Calu3 (cell line): ENCODE measurements at places on chromosomes 5 and 9.

DNA sequence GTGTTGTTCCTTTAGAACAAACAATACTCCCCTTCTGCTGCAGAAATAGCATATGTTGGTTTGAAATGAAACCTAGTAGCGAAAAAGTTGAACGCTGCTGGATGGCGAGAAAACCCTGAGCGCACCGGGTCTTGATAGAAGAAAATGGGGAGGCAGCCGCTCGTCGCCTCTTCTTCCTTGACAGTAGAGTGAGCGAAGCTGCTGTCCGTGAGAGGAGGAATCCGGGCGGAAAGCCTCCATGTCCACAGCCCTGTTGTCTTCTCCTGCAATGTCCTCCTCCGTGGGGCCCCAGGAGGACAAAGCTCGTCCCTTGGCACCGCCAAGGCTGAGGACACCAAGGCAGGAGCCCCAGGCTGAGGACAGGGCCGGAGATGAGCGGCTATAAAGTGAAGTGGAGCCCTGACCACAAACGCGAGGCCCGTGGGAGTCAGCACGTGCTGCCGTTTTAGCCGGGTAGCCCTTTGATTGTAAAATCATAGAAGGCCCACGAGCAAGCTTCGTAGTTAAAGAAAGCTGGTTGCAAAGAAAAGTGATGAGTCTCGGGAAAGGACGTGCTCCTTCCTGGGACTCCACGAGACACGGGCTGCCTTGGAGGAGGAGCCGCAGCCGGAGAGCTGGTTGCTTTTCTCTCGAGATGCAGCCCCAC lies 35.6 kb downstream of the MRPL36 start:
- DNase-seq, result no peak

- DNase-seq, result no peak
Observed at GRCh38 chr9:92807757-92808725, 43.4 kb upstream of the BICD2 start.

GRCh38 chr5:10311595-10312425 lies 4.1 kb upstream of the CMBL start:
- no peak for DNase-seq

DNA sequence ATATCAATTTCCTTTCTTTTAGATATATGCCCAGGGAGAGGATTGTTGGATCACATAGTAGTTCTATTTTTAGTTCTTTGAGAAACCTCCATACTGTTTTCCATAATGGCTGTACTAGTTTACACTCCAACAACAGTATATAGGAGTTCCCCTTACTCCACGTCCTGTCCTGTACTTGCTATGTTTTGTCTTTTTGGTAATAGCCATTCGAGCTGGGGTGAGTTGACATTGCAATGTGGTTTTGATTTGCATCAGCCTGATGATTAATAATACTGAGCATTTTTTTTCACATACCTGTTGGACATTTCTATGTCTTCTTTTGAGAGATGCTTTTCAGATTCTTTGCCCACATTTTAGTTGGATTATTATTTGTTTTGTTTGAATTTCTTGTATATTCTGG lies 445.9 kb downstream of the NTRK2 start:
- DNase-seq, result no peak

GRCh38 chr5:32785611-32786254 lies 74.6 kb downstream of the NPR3 start:
- peak; percentile 16 for DNase-seq

GRCh38 chr5:172931001-172931536 lies 28.2 kb upstream of the RPL26L1 start:
- DNase-seq, result no peak

DNA sequence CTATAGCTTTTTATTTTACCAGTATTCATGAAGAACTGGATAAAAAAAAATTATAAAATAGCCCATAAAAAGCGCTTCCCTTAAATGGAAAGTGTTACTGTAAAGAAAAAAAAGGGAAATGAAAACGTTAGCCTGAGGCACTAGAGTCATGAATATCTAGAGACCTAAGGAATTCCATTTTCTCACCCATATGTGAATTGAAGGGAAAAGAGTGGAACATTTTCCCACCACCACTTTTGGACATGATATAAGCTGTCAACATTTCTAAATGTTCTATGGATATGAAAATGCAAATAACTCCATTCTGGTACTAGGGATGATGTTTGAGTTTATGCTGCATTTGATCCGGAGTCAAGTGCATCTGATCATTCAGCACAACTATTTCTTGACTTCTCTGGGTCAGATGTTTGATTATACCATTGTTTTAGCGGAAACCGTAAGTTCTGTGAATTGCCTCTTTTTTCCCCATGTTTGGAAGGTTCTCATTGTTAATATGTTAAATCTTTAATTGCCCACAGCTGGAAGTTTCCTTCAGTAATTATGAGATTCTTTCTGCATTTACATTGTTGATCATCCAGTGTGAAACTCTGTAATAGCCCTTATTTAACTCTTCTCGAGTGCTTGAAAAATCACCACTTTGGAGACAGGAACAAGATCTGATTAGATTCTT lies 467.4 kb upstream of the SEMA6A start:
- no peak for DNase-seq

DNA sequence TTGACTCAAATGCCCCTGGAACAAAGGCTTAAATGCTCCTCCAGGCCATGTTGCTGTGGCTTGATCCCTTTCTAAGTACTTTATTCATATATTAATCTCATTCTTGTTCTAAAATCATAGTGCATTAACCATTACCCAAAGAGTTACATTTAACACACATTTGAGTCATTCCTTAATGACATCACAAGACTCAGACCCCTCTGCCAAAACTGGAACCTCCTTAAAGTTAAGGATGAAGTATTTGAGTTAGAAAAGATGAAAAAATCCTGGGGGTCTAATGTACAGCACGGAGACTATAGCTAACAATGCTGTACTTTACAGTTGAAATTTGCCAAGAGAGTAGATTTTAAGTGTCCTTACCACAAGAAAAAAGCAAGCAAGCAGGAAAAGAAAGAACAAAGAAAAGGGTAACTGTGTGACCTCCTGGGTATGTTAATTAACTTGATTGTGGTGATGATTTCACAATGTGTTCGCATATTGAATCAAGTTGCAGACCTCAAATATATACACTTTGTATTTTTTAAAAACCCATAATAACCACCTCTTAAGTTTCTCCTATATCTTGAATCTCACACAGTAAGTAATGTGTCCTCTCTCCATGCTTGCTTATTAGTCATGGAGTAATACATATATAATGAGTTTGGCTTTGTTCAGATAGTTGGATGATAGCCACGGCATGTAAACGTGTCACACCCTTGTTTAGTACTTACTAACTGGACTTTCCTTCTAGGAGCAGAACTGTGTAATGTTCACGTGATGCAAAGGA lies 376.9 kb downstream of the SEMA5A start:
- no peak for DNase-seq

DNA sequence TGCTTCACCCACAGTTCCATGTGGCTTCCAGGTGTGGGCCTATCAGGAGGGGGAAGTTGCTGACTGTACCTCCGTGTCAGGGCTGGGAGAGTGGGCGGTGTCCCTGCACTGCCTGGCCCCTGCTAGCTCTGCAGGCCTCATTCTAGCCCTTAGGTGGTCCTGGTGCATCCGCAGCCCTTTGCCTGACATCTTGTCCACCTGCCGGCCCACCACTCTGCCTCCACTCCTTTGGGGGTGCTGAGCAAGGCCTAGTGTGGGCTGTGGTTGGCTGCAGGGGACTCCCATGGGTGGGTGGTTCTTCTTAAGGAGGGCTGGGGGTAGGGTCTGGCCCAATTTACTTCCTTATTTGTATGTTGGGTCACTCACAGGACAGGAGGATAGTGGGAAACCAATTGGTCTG lies 66.9 kb downstream of the HSPA4 start:
- no peak for DNase-seq

DNA sequence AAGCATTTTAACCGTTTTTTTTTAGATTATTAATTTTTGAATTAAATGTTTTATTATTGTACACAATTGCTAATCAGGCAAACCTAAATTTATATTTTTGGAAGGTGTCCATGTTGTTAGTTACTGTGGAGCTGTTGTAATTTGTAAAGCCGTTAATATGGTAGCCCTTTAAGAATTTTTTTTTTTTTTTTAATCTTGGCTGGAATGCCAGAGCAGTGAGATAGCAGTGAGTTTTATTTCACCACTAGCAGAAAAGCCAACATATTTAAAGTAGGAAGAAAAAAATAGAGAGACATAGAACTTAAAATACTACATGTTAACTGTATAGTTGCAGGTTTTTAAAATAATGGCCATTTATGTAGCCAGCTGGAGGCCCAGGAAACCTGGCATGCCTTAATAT lies 35.3 kb upstream of the RNF20 start:
- DNase-seq, result no peak

GRCh38 chr5:31692561-31693221 lies 53.8 kb downstream of the PDZD2 start:
- no peak for DNase-seq

GRCh38 chr9:132879457-132880323 lies 992 bp downstream of the SPACA9 start:
- DNase-seq, result no peak

- DNase-seq, result no peak
Observed at GRCh38 chr9:121503444-121503843, 3.8 kb upstream of the GGTA1 start.

DNA sequence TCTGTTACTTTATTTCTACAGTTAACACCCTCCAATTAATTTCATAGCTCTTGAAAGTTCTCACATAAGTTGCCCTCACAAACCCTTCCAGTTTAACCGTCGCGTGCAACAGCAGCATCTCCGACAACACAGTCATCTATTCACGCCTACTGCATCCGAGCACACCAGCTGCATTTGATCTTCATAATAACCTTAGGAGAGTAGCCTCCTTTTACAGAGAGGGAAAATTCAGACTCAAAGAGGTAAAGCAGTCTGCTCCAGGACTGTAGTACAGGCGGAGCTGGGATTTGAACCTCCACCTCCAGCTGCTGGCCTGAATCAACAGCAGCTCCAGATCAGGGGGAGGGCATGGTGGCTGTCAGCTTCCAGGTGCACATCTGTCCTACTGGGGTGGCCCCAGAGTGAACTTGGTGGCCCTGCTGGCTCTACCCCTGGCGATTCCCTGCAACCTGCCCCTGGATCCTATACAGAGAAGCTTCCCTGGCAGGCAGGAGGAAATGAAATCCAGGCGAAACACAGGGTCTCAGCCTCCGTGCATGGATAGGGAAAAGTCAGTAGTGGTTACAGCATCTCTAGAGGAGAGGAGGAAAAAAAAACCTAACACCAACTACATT lies 71.6 kb upstream of the UNC5A start:
- DNase-seq, result no peak

GRCh38 chr9:121608168-121608853 lies 43.1 kb upstream of the DAB2IP start:
- DNase-seq, result no peak

DNA sequence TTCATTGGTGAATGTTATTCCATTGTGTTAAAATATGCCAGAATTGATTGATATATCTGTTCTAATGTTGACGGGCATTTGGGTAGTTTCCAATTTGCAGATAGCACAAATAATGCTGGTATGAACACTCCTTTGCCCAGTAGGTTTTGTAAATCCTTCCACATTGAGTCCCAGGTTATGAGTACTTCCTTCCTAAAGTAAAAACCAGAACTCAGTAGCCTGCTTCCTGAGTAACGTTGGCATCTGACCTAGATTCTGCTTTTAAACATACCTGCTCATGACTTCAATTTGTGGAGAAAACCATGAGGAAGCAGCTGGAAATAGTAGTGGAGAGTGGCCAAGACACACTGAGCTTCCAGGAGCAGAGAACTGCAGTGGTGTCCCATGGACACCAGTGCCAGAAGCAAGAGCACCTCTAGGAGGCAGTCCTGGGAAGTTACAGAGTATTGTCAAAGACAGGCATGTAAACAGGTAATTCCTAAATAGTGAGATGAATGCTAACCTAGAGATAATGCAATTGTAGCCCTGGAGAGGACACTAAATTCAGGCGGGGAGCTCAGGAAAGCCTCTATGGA lies 24.3 kb upstream of the RASGRF2 start:
- DNase-seq, result peak; percentile 28

GRCh38 chr5:52043543-52043942 lies 660.3 kb downstream of the ISL1 start:
- DNase-seq, result no peak

- DNase-seq, result no peak
Observed at GRCh38 chr9:38352530-38353328, 39.8 kb upstream of the ALDH1B1 start.

GRCh38 chr5:154097031-154097430 lies 58.3 kb downstream of the MFAP3 start:
- DNase-seq, result no peak

GRCh38 chr5:78793907-78794662 lies 145.5 kb upstream of the LHFPL2 start:
- DNase-seq, result no peak

- DNase-seq, result no peak
Observed at GRCh38 chr5:34791761-34792244, 47.2 kb upstream of the TTC23L start.

GRCh38 chr5:179812135-179812825 lies 5.6 kb upstream of the MGAT4B start:
- DNase-seq, result no peak

- DNase-seq, result no peak
Observed at GRCh38 chr9:114226246-114227055, 71.1 kb downstream of the COL27A1 start.

- peak; percentile 30 for DNase-seq
Observed at GRCh38 chr5:151047814-151048425, 27.5 kb downstream of the GPX3 start.

- DNase-seq, result no peak
Observed at GRCh38 chr5:132662925-132663770, 5.2 kb downstream of the IL13 start.

DNA sequence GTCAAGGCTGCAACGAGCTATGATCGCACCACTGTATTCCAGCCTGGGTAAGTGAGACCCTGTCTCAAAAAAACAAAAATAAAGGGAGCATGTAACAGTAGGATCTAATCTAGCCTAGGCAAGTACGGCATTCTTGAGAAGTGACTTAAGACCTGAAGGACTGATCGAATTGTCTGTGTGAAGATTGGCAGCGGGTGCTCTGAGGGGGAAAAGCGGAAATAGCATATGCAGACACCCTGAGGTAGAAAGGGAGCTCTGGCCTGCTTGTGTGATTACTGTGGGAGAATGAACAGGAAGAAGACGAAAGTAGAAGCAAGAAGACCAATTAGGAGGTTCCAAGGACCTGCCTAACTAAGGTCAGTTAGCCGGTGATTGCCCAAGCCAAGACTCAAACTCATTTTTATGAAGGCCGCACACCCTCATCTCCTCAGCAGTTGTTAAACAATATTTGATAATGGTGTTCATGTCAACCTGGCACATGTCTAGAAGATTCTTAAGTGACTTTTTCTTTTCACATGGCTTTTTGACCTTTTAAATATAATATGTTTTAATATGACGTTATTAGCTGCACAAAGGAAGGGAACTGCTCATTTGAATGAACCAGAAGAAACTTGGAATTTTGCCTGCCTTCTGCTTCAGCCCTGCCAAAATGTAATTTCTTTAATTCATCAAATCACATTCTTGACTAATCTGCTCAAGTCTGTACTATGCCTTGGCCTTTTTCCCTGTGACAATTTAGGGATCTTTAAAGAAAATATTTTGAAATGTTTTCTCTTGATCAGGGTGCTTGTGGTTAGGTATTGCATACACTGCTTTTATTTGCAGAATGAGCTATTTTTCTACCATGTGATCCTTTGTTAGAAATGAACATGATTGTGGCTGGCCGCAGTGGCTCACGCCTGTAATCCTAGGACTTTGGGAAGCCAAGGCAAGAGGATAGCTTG lies 289.2 kb upstream of the DMRT1 start:
- DNase-seq, result no peak
